ENCODE measurements at places on chromosomes 1 and 21.

GRCh38 chr1:203888807-203889251 is 27.4 kb downstream of the SNRPE start:
- no peak for DNase-seq

- no peak for DNase-seq
Observed at GRCh38 chr21:43917515-43918384, 52.7 kb downstream of the AGPAT3 start.

DNA sequence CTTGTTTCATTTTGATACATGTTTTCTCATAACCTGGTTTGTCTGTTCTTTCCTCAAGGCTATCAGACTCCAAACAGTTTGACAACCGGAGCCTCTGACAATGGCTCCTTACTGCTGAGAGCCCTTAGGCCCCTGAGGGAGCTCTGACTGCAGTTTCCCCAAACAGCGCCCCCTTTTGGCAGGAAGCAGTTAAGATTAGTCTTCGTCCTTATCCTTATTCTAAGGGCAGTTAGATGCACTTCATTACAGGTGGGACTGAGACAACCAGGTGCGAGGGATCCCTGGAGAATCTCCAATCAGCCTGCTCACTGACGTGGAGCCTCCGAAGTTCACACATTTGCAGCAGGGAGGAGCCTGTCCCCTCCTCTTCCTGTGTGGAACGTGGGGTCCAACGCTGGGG is 393.1 kb downstream of the BRINP3 start:
- DNase-seq, result no peak

DNA sequence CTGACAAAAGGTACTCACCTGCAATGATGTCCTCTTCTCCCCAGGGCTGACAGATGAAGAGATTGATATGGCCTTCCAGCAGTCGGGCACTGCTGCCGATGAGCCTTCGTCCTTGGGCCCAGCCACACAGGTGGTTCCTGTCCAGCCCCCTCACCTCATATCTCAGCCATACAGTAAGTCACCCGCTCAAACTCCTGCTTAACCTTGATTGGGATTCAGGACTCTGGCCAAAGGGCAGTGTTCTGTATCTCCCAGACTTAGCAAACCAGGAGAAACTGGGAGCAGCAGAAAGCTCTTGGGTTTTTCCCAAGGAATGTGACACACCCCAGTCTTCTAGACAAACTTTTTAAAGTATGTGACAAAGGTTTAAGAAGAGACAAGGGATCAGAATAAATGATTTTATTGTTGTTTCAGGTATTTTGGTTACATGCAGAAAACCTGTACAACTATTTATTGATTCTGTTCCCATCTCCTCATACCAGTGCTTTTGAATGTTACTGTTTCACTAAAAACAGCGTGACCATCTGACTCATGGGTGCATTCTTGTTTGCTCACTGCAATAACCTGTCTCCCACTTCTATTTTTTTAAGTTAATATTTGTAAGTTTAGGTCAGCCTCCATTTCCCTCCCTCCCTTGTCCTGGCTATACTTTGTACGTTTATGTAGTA is 124.6 kb downstream of the PEX14 start:
- DNase-seq, result no peak

DNA sequence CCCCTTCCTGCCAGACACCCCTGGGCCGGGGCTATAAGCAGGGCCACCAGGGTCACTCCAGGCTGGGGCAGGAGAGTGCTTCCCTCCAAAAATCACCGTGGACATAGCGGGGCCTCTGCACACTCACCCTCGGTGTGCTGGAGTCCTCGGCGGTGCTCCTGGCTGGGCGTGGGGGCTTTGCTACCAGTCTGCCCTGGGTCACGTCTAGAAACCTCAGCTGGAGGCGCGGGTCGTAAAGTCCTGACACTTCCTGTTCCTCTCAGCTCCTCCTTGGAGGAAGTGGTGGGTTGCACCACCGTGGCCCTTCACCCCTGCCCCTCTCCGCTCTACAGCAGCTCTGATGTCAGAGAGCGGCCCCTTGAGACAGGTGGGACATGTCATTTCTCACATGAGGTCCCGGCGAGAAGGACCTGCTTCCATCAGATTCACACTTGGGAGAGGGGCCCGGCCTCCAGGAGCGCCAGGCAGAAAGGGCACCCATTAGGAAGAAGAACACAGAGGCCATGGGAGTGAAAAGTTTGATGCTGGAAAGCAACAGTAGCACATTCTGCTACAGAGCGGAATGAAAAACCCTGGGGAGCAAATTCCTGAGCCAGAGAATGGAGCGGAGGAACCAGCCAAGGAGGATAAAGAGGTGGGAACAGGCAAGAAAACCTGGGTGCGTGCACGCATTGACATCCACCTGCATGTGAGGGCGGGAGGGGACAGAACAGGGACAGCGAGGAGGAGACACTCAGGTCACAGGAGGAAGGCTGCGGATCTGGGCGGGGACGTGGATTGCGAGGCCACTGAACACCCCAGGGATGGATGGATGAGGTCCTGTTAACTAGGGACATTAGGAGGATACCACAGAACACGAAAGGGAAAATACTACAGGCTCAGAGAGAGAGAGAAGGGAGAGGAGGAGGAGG is at the start of gene ITGB2:
Gene ITGB2 (minus strand): TSS at position 206 of the 911 bp plus-strand sequence. CDS start 10,117 bp downstream, outside the sequence.
- peak; percentile 46 for DNase-seq

GRCh38 chr1:59108481-59109317 is 188.2 kb upstream of the FGGY start:
- DNase-seq, result no peak

Data from activated naive CD4-positive, alpha-beta T cell (primary cell).